ENCODE measurements at places on chromosomes 11 and 22.

DNA sequence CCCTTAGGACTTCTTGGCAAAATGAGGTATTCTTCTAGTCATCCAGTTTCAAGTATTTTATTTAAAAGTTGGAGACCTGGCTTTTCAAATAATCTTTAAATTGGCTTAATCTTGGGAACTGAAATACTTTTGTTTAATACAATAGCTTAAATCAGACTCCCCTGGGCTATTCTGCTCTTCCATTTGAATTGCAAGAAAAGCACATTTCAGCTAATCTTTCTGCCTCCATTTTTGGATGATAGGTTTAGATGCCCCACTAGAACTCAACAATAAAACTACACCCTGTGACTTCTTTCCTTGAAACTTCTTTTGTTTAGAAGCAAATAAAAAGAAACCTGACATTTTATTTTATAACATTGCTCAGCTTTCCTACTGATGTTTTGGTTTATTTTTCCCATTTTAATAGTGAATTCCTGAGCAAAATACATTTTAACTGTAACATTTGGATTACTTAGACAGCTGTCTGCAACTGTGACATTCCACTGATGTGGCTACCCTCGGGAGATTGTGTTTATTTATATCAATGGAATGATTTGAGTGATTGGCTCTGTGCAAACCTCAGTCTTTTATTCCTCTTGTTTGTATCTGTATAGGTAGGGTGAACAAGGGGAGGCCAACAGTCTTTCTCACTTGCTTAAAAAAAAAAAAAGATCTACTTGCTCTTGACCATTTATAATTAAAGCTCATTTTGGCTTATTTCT is 1045.8 kb upstream of the CNTN5 start:
- DNase-seq, result no peak

DNA sequence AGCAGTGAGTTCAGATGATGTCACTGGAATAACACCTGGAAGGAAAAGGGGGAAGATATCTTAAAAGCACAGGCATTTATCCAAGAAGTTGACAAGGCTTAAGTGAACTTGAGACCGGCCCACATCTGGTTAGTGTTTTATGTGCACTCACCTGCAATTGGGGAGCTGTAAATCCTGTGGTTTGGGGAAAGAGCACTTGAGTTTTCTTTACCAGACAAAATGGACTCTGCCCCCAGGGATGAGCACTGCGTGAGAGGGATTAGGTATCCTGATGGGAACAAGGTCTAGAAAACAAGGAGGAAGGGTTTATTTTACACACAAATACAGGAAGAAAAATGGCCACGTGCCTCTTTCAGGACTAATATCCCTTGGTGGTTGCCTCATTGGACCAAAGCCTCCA is 15.2 kb downstream of the E2F8 start:
- no peak for DNase-seq

DNA sequence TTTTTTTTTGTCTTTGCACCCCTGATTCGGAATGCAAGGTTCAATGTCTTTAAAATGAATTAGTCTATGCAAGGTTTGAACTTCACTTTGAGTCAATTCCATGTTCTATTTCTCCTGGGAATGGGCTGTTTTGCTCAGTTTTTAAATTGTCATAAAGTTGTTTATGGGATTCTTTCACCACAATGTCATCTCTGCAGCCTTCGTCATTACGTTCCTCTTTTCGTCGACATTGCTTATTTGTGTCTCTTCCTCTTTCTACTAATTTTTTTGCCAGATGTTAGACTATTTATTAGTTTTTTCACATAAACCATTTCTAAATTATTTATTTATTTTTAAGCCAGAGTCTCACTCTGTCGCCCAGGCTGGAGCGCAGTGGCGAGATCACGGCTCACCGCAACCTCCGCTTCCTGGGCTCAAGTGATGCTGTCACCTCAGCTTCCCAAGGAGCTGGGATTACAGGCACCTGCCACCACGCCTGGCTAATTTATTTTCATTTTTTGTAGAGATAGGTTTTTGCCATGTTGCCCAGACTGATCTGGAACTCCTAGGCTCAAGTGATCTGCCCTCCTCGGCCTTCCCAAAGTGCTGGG is 7.1 kb upstream of the TNNT3 start:
- no peak for DNase-seq

GRCh38 chr11:1943576-1943975 is 3.6 kb upstream of the MRPL23 start:
- DNase-seq, result no peak

DNA sequence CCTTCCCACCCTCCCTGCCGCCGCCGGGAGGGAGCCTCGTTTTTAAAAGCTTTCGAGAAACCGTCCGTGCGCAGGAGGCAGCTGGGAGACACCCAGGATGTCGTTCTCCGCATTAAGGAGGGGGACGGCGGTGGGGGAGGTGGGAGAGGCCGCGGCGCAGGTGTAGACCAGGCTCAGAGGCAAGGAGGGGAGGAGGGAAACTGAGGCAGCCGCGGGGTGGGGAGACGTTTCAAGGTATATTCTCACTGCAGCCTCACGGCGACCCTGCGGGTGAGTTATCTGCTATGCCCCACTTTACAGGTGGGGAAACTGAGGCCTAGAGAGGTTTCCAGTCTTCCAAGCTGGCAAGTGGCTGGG is 42.7 kb downstream of the CYTH4 start:
- DNase-seq, result no peak

DNA sequence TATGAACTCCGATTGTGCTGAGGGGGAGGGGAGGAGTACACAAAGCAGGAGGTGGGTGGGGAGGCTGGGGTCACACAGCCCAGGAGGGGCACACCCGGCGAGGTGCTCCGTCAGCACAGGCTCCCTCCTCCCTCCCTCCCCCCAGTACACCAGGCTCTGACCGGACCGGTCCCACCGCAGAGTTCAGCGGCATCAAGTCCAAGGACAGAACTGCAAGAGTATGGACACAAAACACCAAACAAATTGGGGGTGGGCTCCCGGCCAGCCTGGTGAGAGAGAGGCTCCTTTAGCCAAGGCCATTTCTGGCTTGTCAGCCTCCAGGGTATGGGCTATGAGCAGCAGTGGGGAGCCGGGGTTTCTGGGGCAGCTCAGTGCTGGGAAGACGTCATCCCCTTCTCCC is 68.3 kb downstream of the ST3GAL4 start:
- no peak for DNase-seq

- no peak for DNase-seq
These were observed 44.8 kb downstream of the SLN start for GRCh38 chr11:107666911-107667613.

- no peak for DNase-seq
These were observed 18.1 kb downstream of the SLC6A5 start for GRCh38 chr11:20617346-20618005.

- no peak for DNase-seq
These were observed 144.3 kb downstream of the TEAD1 start for GRCh38 chr11:12818333-12819015.

DNA sequence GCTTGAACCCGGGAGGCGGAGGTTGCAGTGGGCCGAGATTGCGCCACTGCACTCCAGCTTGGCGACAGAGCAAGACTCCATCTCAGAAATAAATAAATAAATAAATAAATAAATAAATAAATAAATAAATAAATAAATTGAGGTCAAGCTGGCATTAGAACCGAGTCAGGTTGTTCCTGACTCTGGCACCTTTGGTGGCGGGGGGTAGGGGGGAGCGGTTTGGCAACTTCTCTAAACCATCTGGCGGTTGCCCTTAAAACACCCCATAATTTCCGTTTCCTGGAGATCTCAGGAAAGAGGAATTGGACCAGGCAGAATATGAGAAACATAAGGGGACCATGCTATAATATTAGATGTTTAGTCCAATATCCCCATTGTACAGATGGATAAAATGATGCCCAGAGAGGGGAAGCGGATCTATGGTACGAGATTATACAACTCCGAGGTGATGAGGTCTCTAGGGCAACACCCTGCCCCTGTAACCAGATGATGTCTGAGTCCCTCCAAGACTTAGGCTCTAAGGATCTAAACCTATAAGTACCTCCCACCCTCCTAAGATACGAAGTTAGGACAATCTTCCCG is 785 bp downstream of the CLPB start:
- DNase-seq, result no peak

GRCh38 chr11:34124885-34125668 is 19.6 kb downstream of the NAT10 start:
- DNase-seq, result no peak

GRCh38 chr11:106619320-106619990 is 398.8 kb downstream of the GUCY1A2 start:
- no peak for DNase-seq

DNA sequence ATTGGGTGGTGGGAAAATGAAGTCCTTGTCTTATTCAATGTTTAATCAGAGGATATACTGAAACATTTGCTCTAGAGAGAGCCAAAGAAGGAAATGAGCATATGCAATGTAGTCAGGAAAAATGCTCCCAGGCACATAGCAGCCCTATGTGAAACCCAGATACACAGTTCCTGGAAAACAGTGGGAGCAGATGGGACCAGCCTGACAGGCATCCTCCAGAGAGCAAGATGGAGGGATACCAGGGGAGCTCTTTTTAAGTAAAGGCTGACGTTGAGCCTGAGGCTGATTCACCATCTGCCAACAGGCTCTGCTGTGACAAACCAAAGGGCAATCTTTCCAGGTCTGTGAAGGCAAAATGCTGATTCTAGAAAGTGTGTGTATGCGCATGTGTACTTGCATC is 559.4 kb upstream of the KIRREL3 start:
- no peak for DNase-seq

- DNase-seq, result no peak
These were observed 262.3 kb upstream of the MTNR1B start for GRCh38 chr11:92707173-92707619.

DNA sequence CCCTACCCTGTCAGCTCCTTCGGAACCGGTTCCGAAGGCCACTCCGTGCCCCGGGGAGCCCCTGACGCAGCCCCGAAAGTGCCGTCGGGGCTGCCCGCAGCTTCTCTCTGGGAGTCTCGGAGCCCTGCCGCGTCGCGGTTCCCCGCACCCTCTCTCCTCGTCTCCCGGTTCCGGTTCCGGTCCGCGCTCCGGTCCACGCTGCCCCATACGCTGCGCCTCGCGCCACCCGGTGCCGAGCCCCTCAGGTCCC is 618 bp downstream of the MTA2 start:
- DNase-seq, result no peak

DNA sequence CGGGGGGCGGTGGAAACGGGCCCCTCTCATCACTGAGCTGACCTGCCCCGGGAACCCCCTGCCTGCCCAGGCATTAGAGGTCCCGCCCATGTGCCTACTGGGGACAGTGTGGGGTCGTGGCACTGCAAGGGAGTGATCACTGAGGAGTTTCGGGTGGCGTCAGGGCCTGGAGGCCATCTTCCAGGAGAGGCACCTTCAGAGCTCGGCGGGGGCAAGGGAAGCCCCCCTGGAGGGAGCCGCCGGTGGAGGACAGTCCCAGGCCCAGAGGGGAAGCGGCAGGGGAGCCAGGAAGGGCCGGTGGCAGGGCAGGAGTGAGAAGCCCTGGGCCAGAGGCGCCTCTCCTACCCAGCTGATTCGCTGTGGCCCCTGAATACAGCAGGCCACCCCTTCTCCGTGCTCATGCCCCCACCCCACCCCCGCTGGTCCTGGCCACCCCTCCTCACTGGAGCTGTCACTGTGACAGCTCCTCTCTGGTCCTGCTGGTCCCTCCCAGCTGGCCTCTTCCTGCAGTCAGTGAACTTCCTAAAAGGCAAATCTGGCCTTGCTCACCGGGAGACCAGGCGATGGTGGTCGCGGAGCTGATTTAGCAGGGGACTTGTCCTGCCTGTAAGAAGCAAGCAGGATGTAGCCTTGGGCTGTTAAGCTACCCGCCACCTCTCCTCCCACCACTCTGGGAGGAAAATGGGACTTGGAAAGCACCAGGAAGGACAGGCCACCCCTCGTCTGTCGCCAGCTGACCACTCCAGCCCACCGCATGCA is 2.0 kb upstream of the MAPK11 start:
- no peak for DNase-seq

GRCh38 chr22:28883657-28883916 is 215 bp downstream of the ZNRF3 start:
- DNase-seq, result no peak

GRCh38 chr22:39592081-39593065 is 21.8 kb downstream of the CACNA1I start:
- DNase-seq, result no peak

- no peak for DNase-seq
These were observed 6.0 kb upstream of the FGF3 start for GRCh38 chr11:69825037-69825834.

DNA sequence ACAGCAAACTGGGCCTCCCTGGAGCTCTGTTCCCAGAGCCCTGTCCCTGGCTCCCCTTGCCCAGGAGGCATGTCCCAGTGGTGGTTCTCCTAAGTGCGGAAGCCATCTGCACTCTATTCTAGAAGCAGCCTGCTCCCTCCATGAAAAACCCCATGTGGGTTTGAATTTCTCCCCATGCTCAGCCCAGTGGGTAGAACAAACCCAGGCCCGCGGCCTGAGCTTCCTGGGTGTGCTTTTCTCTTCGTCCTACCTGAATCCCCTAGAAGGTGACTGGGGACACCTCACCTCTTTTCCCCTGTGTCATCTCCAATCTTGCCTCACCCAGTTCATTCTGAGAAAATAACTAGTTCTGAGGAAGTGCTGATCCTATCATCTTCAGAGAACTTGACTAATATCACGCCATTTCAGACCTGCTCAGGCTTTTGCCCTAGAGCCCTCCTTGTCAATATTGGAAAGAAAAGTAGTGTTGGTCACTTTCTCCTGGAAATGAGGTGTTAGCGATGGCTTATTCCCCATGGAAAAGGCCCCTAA is 15.9 kb downstream of the IL10RA start:
- no peak for DNase-seq

- DNase-seq, result no peak
These were observed 186.5 kb downstream of the DYNC2H1 start for GRCh38 chr11:103295704-103296103.

DNA sequence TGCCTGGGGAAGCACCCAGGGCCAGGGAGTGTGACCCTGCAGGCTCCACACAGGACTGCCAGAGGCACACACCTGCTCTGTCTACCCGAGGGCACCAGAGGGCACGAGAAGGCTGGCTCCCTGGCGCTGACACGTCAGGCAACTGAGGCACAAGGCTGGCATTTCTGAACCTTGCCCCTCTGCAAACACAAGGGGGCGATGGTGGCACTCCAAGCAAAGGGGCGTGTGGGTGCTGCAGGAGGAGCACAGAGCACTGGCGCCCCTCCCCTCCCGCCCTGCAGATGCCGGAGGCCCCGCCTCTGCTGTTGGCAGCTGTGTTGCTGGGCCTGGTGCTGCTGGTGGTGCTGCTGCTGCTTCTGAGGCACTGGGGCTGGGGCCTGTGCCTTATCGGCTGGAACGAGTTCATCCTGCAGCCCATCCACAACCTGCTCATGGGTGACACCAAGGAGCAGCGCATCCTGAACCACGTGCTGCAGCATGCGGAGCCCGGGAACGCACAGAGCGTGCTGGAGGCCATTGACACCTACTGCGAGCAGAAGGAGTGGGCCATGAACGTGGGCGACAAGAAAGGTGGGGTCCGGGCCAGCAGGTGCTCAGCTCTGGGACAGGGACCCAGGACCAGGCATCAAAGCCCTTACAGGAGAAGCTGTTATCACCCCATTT is 20.8 kb upstream of the TXNRD2 start:
- no peak for DNase-seq
